ENCODE measurements at places on chromosomes 7 and 10.

- no peak for DNase-seq
These were observed 315.8 kb upstream of the TPK1 start for GRCh38 chr7:145151676-145152075.

- no peak for DNase-seq
These were observed 238.8 kb upstream of the LRGUK start for GRCh38 chr7:133888061-133888930.

DNA sequence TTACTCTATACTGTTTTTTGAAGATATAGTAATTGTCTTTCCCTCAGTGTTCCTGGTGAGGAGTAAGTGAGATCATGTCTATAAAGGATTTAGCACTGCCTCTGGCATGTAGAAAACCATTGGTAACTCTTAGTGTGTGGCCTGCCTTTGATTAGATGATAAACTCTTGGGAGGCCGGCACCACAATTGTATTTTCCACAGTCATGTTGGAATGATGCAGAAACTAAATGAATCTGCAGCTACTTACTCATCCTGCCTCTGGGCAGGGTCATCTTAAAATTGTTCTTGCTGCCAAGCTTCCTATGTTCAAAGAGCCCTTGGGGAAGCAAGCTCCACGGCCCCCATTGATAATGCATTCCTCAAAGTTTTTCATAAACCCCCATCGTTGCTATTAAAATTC lies 204.6 kb downstream of the ANKRD7 start:
- no peak for DNase-seq

DNA sequence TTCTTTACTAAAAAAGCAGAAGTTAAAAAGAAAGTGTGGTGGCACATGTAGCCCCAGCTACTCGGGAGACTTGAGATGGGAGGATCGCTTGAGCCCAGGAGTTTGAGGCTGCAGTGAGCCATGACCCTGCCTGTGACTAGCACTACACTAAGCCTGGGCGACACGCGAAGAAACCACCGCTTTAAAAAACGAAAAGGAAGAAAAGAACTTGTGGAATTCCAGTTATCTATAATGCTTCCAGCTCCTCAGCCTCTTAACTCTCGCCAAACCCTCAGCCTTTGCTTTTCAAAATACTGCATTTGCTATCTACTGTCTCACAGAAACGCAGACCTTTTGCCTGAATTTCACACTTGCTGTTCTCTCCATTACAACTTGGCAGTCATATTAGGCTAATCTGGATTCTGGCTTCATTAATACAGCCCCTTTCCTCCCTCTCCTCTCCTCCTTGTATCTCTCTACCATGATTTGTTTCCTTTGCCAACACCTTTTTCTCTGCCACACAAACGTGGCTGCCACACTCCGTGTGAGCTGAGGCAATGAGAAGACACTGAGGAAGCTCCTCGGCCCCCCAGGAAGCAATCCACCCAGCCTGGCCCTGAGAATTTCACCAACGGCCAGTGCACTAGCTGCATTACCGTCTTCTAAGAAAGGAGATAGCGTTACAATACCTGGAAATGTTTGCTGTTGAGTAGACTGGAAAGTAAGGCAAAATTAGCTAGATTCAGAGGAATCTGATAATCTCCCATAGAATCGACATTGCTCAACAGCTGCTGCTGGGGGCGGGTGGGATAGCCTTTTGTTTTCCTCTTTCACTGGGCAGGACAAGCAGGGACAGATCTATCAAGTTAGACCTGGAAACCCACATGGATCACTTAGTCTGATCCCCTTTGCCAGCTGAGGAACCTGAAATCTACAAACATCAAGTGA lies 37.2 kb downstream of the CALML5 start:
- peak; percentile 85 for DNase-seq

DNA sequence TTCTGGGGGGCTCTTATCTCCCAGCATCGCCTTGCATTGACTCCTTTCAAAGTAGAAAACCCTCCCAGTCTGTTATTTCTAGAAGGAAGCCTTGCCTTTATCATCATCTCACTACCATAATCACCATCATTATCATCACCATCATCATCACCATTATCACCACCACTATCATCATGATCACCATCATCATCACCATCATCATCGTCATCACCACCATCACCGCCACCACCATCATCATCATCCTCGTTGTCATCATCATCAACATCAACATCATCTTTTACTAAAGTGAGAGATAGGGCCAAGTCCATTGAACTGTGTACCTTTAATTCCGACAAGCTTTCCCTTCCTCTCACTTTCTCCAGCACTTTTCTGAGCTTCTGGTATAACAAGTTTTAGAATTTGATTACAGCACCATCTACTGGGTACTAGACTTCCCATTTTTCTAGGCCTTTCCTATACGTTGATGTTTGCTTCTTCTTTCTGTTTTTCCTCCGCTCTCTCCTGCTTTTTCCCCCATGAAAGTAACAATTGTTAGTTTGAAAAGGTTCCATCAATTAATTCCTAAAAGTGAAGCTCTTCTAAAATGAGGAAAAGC lies 226.4 kb downstream of the BUB3 start:
- peak; percentile 62 for DNase-seq

- no peak for DNase-seq
These were observed 2.7 kb downstream of the HOXA11 start for GRCh38 chr7:27182285-27182841.

DNA sequence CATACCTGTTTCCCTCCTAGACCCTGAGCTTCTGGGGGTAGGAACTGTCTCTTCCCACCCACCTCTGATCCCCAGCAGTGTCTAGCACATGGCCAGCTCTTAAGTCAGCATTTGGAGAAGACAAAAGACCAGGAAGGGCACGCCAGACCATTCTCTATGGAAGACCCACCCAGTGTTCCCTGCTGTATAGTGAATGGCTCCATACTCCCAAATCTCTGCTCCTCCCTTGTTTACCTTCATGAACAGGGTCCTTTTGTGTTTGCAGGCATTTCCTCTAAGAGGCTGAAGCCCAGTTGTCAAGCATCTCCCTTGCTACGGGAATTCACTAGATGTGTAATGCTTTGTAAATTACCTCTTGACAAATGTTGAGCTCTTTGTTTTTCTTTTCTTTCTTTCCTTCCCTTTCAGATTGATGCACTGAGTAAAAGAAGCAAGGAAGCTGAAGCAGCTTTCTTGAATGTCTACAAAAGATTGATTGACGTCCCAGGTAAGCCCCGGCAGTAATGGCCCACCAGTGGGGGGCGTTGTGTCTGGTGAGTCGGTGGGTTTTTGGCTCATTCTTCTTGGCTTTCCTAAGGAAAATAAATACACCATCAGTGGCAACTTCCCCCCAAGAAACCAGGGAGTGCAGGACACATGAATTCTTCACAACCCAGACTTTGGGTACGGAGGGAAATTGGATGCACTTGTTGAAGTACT lies 216.6 kb upstream of the SH2B2 start:
- no peak for DNase-seq

- no peak for DNase-seq
These were observed 53.7 kb upstream of the ANK3 start for GRCh38 chr10:60443346-60443745.

DNA sequence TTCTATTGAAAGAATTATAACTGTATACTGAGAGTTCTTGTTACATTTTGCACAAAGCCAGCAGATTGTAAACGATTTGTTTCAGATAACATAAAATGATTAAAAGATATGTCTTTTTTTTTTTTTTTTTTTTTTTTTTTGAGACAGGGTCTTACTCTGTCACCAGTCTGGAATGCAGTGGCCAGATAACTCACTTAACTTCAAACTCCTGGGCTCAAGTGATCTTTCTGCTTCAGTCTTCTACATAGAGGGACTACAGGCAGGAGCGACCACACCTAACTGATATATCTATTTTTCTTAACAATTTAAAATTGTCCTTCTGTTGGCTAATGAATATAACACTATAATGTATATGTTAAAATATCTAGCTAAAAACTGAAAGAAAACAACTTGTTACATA lies 317.3 kb upstream of the CACNA2D1 start:
- no peak for DNase-seq

DNA sequence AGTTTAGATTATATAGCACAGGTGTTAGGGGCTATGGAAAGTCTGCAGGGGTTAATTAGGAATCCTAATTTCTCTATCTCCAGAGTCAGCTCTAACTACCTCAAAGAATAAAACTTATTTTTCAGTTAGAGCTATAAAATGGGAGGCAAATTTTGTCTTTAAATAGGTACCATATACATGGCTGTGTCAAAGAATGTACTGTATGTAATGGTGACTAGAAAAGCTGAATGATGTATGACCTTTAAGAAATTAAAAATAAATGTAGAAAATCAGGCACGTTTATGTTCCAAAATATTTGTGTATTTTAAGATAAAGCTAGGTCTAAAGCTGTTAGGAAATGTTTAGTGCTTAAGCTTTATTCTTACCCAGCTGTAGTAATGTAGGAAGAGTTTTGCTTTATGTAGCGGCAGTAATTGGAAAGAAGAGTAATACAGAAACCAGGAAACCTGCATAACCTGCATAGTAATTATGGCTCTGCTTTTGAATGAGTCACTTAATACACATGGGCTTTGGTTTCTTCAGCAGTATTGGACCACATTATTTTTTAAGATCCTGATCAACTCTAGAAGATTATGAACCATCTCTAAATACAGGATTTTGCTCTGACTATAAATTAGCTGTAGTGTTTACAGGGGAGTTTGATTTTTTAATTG lies 85.0 kb downstream of the KMT2E start:
- no peak for DNase-seq

DNA sequence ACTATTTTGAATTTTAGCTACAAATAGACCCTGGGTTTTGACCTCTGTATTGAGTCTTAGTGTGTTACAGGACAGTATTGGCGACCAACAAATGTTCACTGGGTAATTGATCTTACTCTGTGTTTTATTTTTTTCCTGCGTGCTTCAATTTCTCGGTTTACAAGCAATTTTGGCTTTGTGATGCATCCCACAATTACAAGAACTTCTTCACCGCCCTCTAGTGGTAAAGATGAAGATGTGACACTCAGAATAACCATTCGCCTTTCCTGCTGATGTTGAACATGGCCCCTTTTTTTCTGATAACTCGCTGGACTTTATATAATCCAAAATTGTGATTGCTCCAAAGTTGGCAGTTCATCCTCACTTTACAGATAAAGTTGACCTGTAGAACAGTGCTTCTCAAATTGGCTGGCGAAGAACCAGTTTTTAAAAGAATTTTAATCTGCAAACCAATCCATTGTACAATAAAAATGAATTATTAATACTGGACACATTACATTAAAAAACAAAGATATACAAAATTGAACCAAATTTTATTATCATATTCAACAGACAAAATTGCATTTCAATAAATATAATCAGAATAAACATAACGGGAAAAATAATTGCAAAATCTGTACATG lies 20.2 kb upstream of the SMC3 start:
- peak; percentile 51 for DNase-seq

DNA sequence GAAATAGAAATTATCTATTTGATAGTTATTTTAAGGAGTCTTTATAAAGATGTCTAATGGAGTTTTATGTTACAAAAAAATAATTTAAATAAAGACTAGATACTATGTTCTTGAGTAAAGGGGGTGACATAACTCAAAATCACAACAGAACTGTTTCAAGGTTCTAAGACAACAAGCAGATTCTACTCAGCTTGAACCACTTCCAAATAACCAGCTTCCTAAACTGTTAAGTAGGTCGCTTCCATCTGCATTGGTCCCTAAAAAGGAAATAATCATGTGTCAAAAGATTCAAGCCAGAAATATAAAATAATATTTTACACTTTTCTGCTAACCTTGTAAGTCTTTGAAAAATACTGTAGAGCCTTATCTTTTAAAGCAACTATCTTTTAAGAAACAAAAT lies 14.1 kb downstream of the SEM1 start:
- DNase-seq = no peak

GRCh38 chr10:7258948-7259523 lies 151.8 kb downstream of the SFMBT2 start:
- DNase-seq = peak; percentile 58

GRCh38 chr7:112157072-112157471 lies 49.1 kb downstream of the DOCK4 start:
- peak; percentile 48 for DNase-seq

- DNase-seq = no peak
These were observed 31.0 kb downstream of the ZNF775 start for GRCh38 chr7:150410131-150410530.

DNA sequence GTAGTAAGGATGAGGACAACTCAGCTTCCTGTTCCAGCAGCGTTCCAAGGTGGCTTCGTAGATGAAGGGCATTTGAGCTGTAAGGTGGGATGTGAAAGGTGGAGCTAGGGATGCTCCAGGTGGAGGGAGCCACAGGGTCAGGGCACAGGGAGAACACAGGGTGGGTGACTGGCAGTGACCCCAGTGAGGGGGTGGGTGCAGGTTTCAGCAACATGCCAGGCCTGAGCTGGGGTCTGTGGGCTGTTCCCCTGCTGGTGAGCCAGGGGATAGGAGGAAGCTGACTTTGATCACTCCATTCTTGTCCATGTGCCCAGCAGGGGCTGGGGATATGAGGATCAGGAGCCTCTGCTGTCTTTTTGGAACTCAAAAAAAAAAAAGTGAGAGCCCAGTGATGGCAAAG lies 33.2 kb downstream of the CDH23 start:
- no peak for DNase-seq

GRCh38 chr7:82972135-82972534 lies 190.5 kb downstream of the PCLO start:
- no peak for DNase-seq

DNA sequence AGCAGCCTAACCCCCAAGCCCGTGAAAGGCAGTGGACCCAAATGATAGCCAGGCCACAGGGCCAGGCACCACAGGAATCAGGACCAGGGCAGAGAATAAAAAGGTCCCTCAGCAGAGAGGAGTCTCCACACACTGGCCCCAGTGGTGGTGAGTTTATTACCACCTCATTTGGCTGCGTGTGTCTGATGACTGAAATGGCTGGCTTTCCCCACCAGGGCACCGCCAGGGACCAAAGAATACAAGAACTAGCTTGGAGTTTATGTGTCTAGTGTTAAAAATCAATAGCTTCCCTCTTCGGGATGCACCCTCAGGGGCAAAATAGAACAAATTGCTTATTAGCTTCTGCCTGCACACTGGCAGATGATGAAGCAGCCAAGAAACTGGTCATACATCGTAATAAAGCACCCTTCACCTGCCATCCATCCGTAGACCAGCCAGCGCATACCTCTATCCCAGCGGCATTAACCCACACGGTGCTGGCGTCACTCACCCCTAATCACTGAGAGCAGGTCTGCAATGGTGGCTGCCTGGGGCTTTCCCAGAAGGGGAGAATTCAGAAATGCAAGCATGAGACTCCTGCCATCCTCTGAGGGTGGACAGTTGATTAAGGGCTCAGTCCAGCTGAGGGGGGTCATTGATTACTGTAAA lies 223.7 kb upstream of the ZMIZ1 start:
- DNase-seq = no peak

GRCh38 chr10:113782367-113782766 lies 30.9 kb downstream of the PLEKHS1 start:
- DNase-seq = no peak

All from MV-4-11 (cell line).